Stimulated activated CD4-positive, alpha-beta T cell treated with anti-CD3 and anti-CD28 coated beads, Interleukin-4, amount 100 ng/mL, for 1 hour (primary cell): ENCODE measurements at places on chromosomes 7 and 10.

DNA sequence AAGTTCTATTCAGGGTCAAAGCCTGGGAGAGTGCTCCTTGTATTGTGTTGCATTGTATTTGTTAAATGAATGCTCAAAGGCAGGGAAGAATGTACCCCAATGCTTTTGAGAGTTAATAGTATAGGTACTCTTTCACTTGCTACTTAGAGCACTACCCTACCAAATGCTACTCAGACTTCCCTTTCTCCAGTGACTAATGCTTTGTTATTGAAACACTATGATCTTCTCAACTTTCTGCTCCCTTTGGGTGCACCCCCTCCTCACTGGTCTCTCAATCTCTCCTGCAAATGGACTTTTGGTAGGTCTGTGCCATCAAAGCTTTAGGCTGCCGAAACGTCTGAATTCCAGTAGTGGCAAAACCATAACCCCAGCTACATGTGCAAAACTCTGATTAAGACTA is 177.7 kb upstream of the AHR start:
- no peak for DNase-seq

GRCh38 chr7:121037957-121038716 is 49.6 kb downstream of the CPED1 start:
- DNase-seq = no peak

- no peak for DNase-seq
These were observed 10.3 kb downstream of the PKD1L1 start for GRCh38 chr7:47937711-47938573.

GRCh38 chr7:2948749-2949148 is 94.9 kb downstream of the CARD11 start:
- DNase-seq = no peak

GRCh38 chr7:118517275-118517674 is 292.8 kb downstream of the ANKRD7 start:
- no peak for DNase-seq

DNA sequence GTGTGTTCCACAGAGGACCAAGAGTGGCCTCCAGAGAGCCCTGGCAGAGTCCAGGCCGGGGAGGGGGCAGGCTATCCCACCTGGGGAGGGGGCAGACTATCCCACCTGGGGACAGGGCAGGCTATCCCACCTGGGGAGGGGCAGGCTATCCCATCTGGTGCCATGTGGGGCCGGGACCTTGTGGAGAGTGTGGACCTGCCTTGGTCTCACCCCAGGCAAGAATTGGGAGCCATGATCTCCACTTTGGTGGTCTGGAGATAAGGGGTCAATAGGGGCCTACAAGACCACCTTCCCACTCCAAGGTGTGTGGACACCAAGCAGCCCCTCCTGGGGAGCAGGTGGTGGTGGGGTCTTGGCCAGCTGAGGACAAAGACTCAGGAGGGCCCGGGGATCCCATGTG is 138.2 kb downstream of the EBF3 start:
- DNase-seq = no peak

- no peak for DNase-seq
These were observed 50.4 kb downstream of the NEURL1 start for GRCh38 chr10:103543617-103544525.

GRCh38 chr10:66719483-66719882 is 206.4 kb upstream of the LRRTM3 start:
- no peak for DNase-seq

DNA sequence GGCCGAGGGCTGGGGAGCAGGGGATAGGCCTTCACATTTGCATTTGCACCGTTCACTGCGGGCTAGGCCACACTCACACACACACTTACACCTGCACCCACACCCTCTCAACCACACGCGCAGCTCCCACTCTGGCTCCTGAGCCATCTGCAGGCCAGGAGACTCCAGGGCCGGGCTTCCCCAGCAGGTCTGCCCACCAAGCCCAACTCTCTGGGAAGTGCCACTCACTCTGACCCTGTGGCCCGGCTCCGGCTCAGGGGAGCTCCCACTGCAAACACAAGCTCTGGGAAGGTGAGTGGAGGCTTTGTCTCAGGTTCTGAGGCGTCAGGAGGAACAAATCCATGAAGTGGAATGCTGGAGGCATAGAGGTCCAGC is 157.9 kb downstream of the NRF1 start:
- no peak for DNase-seq

DNA sequence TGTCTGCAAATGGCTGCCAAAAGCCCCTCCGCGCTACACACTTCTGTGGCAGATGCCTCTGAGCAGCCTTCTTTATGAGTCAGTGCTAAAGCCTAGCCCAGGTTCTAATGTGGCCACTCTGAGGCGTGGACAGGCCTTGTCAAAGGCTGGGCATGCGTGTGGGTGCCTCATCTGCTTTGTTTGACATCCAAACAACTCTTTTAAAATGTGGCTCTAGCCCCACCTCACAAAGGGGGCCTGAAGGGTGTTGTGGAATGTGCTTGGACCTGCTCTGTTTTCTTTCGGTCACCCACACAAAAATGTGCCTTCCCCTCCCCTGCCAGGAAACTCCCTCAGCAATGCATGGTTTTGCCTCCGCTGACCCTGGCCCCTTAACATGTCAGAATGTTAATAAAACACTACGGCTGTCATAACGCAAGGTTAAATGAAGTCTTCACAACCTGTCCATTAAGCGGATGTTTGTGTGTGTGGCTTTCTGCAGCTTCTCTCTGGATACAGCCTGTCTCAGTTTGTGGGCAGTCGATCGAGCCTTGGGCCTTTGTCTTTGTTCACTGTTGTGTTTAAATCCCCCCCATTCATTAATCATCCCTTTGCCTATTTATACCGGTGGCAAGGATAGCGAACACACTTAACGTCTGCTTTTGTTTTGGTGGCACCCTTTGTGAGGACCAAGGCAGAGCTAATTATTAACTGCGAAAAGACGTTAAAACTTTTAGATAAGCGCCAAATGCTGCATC is 718.9 kb downstream of the LRMDA start:
- DNase-seq = no peak

GRCh38 chr7:82762880-82763279 is 319.3 kb upstream of the CACNA2D1 start:
- DNase-seq = no peak

DNA sequence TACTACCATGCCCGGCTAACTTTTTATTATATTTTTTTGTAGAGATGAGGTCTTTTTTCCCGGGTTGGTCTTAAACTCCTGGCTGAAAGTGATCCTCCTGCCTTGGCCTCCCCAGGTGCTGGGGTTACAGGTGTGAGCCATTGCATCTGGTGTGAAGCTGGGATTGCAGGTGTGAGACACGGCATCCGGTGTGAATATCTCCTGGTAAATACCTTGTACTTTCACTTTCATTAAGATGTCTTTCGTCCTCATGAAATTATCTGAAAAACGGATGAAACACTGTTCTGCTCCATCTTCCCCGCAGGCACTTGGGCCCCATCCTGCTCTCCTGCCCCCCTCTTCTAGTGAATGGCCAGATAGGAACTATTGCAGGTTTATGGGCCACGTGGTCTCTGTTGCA is 60.1 kb upstream of the CCZ1B start:
- DNase-seq = no peak

- DNase-seq = no peak
These were observed 74.5 kb upstream of the PTPRZ1 start for GRCh38 chr7:121798453-121798840.

GRCh38 chr10:124035306-124035927 is 58.0 kb downstream of the CHST15 start:
- DNase-seq = no peak

GRCh38 chr7:69515495-69516212 is 82.6 kb upstream of the AUTS2 start:
- no peak for DNase-seq

DNA sequence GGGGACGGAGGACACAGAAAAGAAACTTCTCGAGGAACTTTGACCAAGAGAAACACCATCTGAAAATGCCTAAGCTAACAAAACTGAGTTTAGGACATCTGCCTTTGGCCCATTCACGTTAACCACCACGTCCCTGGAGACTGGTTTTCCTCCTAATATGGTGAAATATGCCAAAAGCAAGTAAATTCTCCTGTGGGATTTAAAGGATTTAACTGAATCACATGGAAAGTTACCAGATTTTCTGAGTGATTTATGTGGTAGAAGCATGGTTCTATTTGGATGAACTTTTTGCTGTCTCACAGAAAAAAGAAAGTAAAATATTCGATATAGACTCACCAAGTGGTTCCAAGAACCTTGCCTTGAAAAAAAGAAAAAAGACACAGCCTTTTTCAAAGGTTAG is 30.4 kb upstream of the BMPER start:
- no peak for DNase-seq

DNA sequence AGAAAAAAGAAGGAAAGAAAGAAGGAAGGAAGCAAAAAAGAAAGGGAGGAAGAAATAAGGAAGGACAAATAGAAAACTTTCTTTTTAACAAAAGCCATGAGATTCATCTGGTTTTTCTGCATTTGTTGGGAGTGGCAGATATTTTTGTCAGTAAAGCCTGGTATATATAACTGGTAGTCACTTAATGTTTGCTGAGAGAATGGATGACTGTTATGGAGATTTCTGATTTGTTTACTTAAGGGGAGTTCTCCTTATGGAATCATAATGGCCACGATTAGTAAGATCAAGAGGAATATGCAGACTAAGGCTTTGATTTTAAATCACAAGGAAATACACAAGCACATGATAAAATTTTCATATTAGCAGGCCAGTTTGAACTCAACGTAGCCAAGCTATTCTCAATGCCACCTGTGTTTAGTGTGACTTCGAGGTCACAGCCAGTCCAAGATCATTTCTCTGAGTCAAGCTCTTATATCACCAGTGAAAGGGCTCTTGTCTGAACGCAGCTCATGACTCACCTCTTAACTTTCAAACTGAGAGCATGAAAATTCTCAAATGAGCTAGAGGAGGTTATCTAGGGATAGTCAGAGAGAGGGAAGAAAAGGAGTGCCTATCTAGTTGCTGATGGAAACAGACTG is 445.1 kb upstream of the ZMIZ1 start:
- no peak for DNase-seq

GRCh38 chr10:109025172-109025571 is 898.1 kb downstream of the XPNPEP1 start:
- no peak for DNase-seq

DNA sequence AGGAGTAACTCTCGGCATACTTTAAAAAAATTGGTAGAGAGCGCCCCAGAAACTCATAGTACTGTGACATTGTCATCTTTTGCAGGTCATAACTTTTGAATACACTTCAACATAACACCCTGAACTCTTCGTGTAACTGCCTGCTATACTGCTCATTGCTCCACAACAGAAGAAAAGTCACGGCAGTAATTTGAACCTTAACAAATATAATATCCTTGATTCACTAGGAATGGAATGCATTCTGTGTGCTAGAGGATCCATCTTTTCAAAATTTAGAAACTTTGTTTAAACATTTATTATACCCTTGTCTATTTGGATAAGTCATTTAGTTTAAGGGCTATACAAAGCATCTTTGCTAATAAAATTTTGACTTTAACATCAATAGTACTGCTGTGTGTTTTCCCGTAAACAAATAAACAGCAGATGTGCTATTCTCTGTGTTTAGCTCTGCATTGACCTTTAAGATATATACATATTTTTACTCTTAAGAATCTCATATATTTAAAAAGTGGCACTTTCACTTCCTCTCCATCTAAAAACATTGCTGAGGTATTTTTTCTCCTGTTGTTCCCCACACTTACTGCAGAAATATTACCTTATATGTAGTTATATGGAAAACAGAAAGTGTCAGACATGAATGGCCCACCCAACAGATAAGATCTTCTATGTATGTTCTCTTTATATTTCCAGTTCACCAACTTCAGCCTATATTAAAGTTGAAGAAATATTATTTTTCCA is 217.6 kb upstream of the TMEM229A start:
- no peak for DNase-seq

- no peak for DNase-seq
These were observed 96.3 kb downstream of the JAZF1 start for GRCh38 chr7:28083998-28084985.

DNA sequence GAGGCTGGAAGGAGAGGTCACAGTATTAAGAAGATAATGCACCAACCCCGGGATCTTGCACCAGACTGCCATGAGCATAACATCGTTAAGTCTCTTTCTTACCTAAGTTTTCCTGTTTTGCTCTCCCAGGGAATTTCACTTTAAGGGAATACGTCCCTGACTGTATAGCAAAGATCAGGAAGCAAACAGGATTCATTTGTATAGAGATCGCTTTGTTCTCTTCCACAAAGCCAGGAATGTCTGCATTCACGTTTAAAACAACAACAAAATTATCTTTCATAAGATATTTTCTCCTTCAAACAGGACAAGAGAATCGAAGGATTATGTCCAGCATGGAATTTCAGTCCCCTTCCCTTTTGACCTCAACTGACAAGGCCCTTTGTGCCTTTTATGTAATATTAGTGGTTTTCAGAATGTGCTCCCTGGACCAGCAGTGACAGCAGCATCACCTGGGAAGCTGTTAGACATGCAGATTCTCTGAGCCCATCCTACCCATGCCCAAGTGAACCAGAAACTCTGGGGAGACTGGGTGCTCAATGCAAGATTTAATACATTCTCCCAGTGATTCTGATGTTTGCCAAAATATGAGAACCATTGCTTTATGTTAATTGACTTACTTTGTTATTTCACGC is 286.3 kb downstream of the FGFR2 start:
- DNase-seq = no peak

DNA sequence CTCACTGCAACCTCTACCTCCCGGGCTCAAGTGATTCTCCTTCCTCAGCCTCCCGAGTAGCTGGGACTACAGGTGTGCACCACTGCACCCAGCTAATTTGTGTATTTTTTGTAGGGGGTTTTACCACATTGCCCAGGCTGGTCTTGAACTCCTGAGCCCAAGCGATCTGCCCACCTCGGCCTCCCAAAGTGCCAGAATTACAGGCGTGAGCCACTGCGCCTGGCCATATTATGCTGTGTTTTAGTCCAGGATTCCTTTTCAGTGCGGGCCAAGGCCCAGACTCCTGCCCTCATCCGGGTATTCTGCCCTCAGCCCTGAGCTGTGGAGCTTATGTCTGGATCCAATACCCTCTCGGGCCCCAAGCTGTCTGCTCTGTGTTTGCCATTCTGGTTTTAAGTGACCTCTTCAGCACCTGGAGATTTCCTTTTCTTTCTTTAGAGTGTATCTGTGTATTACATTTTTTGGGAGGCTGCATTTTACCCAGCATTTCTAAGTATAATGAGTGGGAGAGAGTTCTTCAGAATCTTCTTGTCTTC is 114.9 kb downstream of the BUB3 start:
- DNase-seq = no peak

GRCh38 chr10:36465604-36466379 is 659.6 kb upstream of the ANKRD30A start:
- no peak for DNase-seq

DNA sequence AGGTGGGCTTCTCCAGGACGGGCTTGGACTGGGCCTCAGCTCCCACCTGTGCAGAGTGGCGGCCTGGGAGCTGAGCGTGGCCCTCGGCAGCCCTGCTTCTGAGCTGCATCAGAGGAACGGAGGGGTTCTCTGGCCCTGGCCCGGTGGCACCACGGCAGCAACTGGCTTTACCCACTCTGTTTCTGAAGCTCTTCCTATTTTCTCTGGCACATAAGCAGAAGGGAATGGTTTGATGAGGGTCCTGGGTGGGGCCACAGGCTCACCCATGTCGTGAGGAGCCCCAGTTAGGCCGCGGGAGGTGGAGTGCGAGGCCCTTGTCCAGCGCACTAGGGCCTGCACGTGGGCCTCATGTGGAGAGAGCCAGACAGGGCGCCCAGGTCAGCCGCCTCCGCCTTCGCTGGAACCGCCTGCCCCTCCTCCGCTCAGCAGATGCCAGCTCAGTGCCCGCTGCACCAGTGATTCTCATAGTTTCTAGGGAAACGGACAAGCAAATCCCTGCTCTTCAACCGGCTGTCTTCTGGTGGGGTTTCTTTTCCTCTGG is 284.0 kb downstream of the CELF2 start:
- no peak for DNase-seq
